ENCODE measurements at places on chromosomes 1 and 21. TPM values are rescaled to one million over a fixed set of nuclear protein-coding genes. Genes with fewer than 3 reads are reported as not detected.

Gene OR6N1
- total RNA-seq = not detected

Gene HSD3B2
- not detected for total RNA-seq

Gene MPL
- total RNA-seq = not detected

Gene FCRL5
- total RNA-seq = not detected

Gene CCDC24
- 4.3 TPM for total RNA-seq

Gene BSND
- total RNA-seq = not detected

Gene CELA3A
- not detected for total RNA-seq

Gene ELAVL4
- not detected for total RNA-seq

Gene WNT2B
- total RNA-seq = not detected

Gene EDARADD
- 32.0 TPM for total RNA-seq

Gene CD53
- total RNA-seq = 185 TPM

Gene LY9
- 0.30 TPM for total RNA-seq

Gene C1orf74
- 3.2 TPM for total RNA-seq

Gene INTS7
- total RNA-seq = 34.4 TPM

Gene KRTAP19-3
- total RNA-seq = not detected

Gene FAM78B
- total RNA-seq = 1.9 TPM

Gene CD2
- total RNA-seq = 501 TPM

Gene TINAGL1
- not detected for total RNA-seq

Gene SLC6A9
- total RNA-seq = 6.3 TPM

Gene SPSB1
- total RNA-seq = 6.2 TPM

Gene MAP1LC3C
- not detected for total RNA-seq

Gene SELP
- not detected for total RNA-seq

Data from activated CD4-positive, alpha-beta T cell treated with anti-CD3 and anti-CD28 coated beads, Interleukin-2, amount 10 ng/mL, durations not matched to agents 24 days and 14 days (primary cell).